Stimulated activated CD4-positive, alpha-beta T cell treated with anti-CD3 and anti-CD28 coated beads, Interleukin-15, amount 100 ng/mL, for 1 hour (primary cell): ENCODE measurements at places on chromosomes 11 and 22.

GRCh38 chr11:120709808-120710207, 198.3 kb downstream of the GRIK4 start:
- no peak for DNase-seq

DNA sequence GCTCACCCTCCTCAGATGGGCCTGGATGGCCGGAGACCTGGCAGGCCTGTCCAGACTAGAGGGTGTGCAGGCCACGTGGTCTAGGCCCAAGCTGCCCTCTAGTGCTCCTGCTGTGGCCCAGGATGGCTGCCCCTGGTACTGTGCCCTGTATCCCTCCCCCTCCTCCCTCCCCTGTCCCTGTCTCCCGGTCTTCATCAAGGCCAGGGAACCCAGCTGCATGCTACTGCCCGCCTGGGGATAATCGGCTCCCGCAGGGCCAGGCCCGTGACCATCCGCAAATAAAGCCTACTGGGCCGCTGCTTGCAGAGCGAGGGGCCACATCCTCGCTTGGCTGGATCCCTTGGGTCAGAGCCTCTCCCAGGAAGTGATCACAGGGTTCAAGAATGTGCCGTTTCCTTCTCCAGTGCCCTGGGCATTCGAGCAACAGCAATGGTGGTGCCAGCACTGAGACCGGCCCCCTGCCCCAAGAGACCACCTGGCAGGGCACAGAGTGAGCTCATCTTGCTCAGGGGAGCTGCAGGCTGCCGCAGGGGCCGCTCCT, 51.1 kb downstream of the WNT7B start:
- no peak for DNase-seq

DNA sequence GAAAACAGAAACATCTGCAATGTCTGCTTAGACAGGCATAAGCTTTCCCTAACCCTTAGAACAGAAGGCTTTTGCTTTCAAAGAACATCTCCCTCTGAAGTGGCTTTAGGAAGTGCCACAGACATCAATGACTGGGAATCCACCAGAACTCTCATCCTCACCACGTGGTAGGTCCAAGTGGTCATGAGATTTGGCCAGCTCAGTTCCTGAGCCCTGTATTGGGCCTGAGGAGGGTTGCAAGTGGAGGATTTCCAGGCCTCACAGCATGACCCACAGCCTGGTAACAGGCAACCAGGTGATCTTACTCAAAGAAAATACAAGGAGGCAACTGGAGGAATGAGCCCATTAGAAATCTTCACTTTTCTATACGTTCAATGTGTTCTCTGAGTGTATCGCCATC, 1.6 kb downstream of the CASP1 start:
- DNase-seq: no peak

DNA sequence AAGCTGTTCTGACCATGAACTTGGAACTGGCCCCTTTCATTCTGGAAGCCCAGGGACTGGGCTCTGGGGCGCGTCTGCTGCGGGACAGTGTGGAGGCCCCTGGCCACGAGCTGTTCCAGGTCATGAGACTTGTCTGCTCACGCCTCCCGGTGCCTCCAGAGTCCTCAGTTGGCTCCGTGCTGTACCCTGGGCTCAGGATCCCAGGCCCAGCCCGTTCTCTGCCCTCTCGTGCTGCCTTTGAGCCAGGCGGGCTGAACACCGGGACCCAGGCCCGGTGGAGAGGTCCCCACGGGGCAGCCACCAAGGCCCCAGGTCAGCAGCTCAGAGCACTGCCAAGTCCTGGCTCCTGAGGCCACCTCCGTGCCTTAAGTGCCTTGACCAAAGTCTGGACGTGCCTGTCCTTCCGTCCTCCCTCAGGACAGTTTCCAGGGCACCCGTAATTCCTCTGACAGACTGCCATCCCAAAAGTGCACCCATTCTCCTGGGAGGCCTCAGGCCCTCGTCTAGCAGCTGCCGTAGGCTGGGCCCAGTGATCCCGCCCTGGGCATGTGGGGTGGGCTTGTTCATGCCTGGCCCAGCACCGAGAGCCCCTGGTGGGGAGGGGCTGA, 36.3 kb upstream of the PPARA start:
- no peak for DNase-seq

DNA sequence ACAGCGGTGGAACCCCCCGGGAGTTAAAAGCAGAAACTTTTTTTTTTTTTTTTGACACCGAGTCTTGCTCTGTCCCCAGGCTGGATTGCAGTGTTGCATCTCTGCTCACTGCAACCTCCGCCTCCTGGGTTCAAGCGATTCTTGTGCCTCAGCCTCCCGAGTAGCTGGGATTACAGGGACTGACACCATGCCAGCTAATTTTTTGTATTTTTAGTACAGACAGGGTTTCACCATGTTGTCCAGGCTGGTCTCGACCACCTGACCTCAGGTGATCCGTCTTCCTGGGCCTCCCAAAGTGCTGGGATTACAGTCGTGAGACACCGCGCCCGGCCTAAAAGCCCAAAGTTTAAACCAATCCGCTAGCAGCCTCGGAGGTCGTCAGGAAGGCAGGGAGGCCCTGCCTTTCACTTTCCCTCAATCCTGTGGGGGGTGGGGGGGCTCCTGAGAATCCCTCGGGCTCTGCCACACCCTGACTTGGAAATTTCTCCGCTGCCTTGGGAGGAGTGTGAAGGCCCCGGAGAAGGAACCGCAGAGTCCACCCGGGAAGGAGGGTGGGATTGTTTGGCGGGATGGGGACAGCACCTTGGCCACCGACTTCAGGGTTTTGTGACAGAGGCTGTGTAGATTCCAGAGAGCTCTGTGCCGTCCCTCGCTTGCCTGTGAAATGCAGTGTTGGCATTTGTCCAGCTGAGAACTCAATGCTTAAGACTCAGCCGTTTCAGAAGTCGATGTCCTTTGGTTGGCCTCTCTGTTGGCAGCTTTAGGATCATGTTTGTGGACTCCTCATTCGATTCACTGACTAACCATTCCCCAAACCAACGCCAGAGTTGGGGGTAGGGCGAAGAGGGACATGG, 1.0 kb downstream of the ARHGAP8 start:
- DNase-seq: no peak

GRCh38 chr11:131674051-131674755, 303.8 kb downstream of the NTM start:
- no peak for DNase-seq

GRCh38 chr11:45394294-45395085, 108.3 kb upstream of the SYT13 start:
- no peak for DNase-seq

DNA sequence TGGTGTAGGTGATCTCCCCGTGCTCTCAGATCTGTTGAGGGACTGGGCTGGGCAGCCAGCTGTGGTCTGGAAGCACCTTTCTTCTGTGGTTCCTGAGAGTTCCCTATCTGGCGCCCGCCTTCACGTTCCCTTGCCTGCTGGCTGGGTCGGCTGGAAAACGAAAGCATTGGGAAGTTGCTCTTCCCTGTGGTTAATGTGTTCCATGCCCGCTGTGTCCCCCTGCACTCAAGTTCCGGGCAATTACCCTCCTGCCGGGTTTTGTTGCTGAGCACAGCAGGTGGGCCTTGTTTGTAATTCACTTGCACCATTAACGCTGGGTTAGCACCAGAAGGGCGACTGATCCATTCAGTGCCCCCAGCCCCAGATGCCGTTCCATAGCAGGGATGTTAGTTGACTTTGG, 134.1 kb downstream of the GRIK4 start:
- DNase-seq: no peak
